ENCODE measurements at places on chromosomes 2 and 18. TPM values are rescaled to one million over a fixed set of nuclear protein-coding genes. Genes with fewer than 3 reads are reported as not detected.

Gene HNMT
- total RNA-seq, result not detected

DNA sequence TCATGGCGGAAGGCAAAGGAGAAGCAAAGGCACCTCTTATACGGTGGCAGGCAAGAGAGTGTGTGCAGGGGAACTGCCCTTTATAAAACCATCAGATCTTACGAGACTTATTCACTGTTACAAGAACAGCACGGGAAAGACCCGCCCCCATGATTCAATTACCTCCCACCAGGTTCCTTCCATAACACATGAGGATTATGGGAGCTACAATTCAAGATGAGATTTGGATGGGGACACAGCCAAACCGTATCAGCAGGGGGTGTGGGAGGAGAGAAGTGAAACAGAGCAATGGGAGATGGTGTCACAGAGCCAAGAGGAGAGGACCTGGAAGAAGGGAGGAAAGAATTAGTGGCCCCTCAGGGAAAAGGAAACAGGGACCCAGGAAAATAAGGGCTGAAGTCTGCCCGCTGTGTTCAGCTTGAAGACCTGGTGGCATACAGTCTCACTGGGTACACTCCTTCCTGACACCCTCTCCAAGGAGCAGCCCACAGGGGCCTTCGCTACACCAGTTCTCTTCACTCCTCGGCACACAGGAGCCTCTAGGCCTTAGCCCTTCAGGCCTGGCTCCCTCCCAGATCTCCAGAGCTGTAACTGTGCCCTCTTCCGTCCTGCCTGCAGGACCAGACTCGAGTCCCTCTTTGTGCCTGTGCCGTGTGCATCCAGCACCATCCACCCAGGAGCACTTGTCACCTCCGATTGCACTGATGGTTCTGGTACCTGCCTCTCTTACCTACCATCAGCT lies 262.1 kb downstream of the EIPR1 start:
- no peak overlapping the region for H3K27ac ChIP-seq
- peaks cover 21% of the 10 kb centered on the region for H3K4me1 ChIP-seq
- H3K27me3 ChIP-seq, result no peaks in the 10 kb centered on the region
- DNase-seq, result no peak

DNA sequence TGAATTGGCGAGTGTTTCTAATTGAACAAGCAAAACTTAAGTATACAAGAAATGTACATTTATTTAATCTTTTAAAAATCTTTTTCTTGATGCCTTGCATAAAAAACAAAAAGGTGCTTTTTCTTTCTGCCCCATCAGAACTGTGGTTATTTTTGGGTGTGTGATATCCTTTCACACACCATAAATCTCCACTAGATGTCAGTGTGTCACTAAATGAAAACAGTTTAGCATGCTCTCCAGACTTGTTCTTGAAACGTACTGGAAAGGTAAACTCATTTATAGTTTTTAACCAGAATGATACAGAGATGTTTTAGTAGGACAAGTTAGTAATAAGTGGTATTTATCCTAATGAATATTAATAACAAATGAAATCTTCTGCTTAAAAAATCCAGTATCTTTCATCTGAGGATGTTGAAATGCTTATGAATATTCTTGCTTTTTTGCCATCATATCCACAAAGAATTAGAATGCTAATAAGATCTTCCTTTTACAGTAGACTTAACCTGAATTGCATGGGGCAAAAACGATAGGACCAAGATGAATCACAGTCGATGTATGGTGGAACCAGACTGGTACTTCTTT lies 96.8 kb downstream of the UBE2E3 start:
- no peaks in the 10 kb centered on the region for H3K27me3 ChIP-seq
- no peak for DNase-seq
- H3K4me1 ChIP-seq, result peaks cover 31% of the 10 kb centered on the region
- H3K36me3 ChIP-seq, result no peaks in the 10 kb centered on the region
- no peak overlapping the region for H3K27ac ChIP-seq

DNA sequence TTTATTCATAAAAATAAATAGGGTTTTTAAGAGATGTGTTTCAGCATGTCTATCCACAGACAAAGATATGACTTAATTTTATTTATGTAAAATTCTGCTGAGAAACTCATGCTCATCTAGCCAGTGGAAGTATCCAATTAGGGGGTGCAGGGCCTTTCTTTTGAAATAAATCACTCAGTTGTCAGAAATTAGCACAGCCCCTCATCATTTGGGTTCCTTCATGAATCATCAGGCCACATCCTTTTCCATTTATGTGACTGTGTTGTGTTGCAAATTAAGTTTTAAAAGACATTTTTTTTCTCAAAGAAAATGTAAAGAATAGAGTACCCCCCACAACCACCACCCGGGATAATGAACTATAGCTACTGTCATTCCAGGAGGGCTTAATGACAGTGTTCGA lies 185.8 kb downstream of the NRP2 start:
- peaks cover 2% of the 10 kb centered on the region for H3K36me3 ChIP-seq
- no peak overlapping the region for H3K4me3 ChIP-seq

Gene DUSP11
- total RNA-seq, result 20.8 TPM

DNA sequence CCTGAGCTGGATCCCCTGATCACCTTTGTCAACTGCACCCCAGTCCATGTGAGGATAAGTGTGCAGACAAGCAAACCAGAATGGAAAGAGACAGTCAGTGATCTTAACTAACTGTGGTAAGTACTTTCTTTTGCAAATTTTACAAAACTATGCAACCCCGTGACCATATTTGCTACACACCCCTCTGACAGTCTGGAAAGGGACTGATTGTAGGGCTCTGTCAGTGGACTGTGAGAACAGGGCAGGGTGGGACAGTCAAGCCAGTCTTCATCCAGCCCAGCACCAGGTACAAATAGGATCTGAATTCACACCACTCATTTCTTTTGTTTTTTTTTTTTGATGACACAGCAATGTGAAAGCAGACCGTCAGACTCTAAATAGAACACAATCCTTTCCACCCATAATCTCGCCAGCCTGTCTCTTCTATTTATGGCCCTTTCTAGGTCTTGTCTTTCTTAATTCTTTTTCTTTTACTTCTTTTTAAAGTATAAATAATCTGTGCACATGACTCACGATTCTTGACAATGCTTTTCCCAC lies 165.6 kb downstream of the ARL6IP6 start:
- H3K27ac ChIP-seq, result no peak overlapping the region
- H3K27me3 ChIP-seq, result no peaks in the 10 kb centered on the region

- peaks cover 6% of the 10 kb centered on the region for H3K27me3 ChIP-seq
- DNase-seq, result no peak
- no peak overlapping the region for H3K27ac ChIP-seq
- H3K4me1 ChIP-seq, result no peaks in the 10 kb centered on the region
Observed at GRCh38 chr18:26648509-26649192, 100.3 kb upstream of the KCTD1 start.

Gene PKDCC
- total RNA-seq, result 959 TPM

Gene TEX44
- not detected for total RNA-seq

- DNase-seq, result no peak
- peaks cover 37% of the 10 kb centered on the region for H3K4me1 ChIP-seq
- no peak overlapping the region for H3K4me3 ChIP-seq
- peaks cover 1% of the 10 kb centered on the region for H3K27me3 ChIP-seq
Observed at GRCh38 chr18:47901624-47902362, 28.7 kb downstream of the SMAD2 start.

Gene HRH4
- total RNA-seq, result not detected

Gene SLC5A7
- total RNA-seq, result 0.27 TPM

- H3K4me1 ChIP-seq, result no peaks in the 10 kb centered on the region
- DNase-seq, result no peak
- peaks cover 7% of the 10 kb centered on the region for H3K36me3 ChIP-seq
- H3K4me3 ChIP-seq, result no peak overlapping the region
- H3K27me3 ChIP-seq, result peaks cover 7% of the 10 kb centered on the region
Observed at GRCh38 chr2:234422273-234422732, 74.6 kb downstream of the ARL4C start.

- peaks cover 33% of the 10 kb centered on the region for H3K36me3 ChIP-seq
- no peak overlapping the region for H3K4me3 ChIP-seq
- H3K4me1 ChIP-seq, result no peaks in the 10 kb centered on the region
- DNase-seq, result no peak
- H3K27ac ChIP-seq, result no peak overlapping the region
- H3K27me3 ChIP-seq, result peaks cover 4% of the 10 kb centered on the region
Observed at GRCh38 chr2:186771395-186771794, 77.5 kb downstream of the FAM171B start.

Gene C18orf63
- not detected for total RNA-seq

Gene DSG1
- not detected for total RNA-seq

Gene UGT1A1
- total RNA-seq, result not detected

Gene RTP5
- not detected for total RNA-seq

Gene TGFBRAP1
- total RNA-seq, result 14.9 TPM

GRCh38 chr2:221572219-221572820 lies at the start of gene EPHA4:
EPHA4 (minus strand) TSS chr2:221572304; CDS start chr2:221572248, 56 bp downstream.
- peak; percentile 90 for DNase-seq
- H3K4me1 ChIP-seq, result peaks cover 32% of the 10 kb centered on the region
- peaks cover 5% of the 10 kb centered on the region for H3K36me3 ChIP-seq
- H3K27ac ChIP-seq, result peak within 1 kb of the TSS; percentile 84
- H3K27me3 ChIP-seq, result peaks cover 10% of the 10 kb centered on the region
- peak within 1 kb of the TSS; percentile 98 for H3K4me3 ChIP-seq

DNA sequence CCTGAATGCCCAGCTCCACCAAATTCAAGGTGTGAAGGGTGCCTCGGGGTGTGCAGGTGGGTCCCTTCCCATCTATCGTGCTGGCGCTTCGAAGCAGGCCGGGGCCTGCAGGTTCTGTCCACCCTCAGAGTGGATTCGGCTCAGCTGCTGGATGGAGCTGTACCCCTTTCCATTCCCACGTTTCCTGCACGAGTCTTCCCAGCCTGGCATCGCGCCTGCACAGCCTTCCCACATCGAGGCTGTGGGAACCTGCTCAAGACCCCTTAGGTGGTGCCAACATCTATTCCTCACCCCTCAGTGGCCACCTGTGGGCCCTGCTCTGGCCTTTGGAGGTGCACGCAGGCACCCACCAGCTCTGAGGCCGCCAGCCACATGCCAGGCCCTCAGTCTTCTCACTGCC lies 65.7 kb downstream of the PDCL3 start:
- peaks cover 2% of the 10 kb centered on the region for H3K27me3 ChIP-seq
- H3K4me3 ChIP-seq, result no peak overlapping the region
- DNase-seq, result no peak
- H3K27ac ChIP-seq, result no peak overlapping the region
- H3K4me1 ChIP-seq, result no peaks in the 10 kb centered on the region

DNA sequence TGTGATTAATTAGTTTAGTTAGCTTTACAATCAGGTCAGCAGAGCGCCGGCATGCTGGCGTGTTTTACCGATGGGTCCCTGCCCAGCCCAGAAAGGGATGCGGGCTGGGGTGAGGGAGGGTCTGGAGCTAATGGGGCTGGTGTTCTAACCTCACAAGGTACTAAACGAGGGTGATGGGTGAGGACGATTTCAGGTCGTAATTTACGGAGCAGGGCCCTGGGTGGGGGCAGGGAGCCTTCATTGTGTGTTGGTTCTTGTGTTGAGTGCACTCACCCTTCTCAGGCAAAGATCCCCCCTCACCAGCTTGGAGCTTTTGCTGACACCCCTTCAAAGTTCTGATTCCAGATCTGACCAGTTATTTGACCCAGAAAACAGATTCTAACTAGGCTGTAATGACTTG lies 39.5 kb downstream of the PTGR3 start:
- H3K4me3 ChIP-seq, result no peak overlapping the region
- H3K4me1 ChIP-seq, result no peaks in the 10 kb centered on the region
- DNase-seq, result no peak

- H3K4me1 ChIP-seq, result peaks cover 11% of the 10 kb centered on the region
- DNase-seq, result peak; percentile 2
Observed at GRCh38 chr18:48641981-48642380, 103.2 kb downstream of the CTIF start.

Gene KCTD1
- total RNA-seq, result 18.8 TPM

Gene NPAS2
- total RNA-seq, result 0.54 TPM

DNA sequence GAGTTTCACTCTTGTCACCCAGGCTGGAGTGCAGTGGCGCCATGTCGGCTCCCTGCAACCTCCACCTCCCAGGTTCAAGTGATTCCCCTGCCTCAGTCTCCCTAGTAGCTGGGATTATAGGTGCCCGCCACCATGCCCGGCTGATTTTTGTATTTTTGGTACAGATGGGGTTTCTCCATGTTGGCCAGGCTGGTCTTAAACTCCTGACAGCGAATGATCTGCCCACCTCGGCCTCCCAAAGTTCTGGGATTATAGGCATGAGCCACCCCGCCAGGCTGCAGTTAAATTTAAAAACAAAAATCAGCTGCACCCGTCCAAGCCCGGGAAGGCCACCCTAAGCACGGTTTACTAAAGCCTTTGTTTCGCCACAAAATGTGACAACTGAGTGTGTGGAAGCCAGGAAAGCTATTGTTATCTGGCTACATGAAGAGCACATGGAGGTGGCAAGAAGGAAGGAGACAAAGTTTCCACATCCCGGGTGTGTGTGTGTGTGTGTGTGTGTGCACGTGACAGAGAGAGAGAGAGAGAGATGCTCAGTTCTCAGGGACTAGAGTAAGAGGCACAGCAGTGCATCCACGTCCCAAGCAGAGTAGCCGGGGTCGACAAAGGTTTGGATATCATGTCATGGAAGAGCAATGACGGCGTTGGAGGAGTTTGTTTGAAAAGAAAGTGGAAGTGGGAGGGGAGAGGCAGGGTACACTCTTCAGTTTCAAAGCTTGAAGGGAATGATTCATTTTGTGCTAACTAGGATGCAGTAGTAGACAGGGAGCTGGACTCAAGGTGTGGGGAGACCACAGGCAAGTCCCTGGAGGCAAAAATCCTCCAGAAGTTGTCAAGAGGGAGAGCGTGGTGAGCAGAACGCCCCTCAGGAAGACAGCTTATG lies 20.1 kb downstream of the INPP5D start:
- H3K36me3 ChIP-seq, result peaks cover 4% of the 10 kb centered on the region
- H3K4me1 ChIP-seq, result peaks cover 5% of the 10 kb centered on the region
- DNase-seq, result no peak
- peaks cover 3% of the 10 kb centered on the region for H3K27me3 ChIP-seq

DNA sequence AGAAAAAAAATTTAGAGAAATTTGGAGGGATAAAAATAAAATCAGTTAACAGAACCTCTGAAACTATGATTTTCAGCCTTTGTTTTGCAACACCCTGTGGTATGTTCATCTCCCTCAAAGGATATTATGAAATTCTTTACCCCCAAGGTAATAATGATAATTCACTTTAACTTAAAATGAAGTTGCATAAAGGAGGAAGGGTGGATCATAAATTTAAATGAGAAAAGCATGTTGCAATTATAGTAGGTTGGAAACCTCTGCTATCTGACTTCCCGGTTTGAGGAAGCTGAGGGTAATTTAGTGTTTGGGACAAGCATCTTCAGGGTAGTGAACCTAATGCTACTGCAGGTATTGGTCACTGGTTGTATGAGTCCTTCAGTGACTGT lies 102.9 kb downstream of the BABAM2 start:
- H3K27ac ChIP-seq, result no peak overlapping the region
- H3K27me3 ChIP-seq, result no peaks in the 10 kb centered on the region
- no peak for DNase-seq

GRCh38 chr2:216665242-216665641 lies 30.1 kb downstream of the IGFBP5 start:
- no peak for DNase-seq
- H3K4me3 ChIP-seq, result no peak overlapping the region
- peaks cover 12% of the 10 kb centered on the region for H3K27me3 ChIP-seq

- no peaks in the 10 kb centered on the region for H3K4me1 ChIP-seq
- DNase-seq, result no peak
- peaks cover 2% of the 10 kb centered on the region for H3K27me3 ChIP-seq
- H3K27ac ChIP-seq, result no peak overlapping the region
- no peak overlapping the region for H3K4me3 ChIP-seq
- H3K36me3 ChIP-seq, result no peaks in the 10 kb centered on the region
Observed at GRCh38 chr2:238938003-238938400, 90.1 kb downstream of the TWIST2 start.

Gene CCBE1
- 0.81 TPM for total RNA-seq

Gene SLC23A3
- 1.1 TPM for total RNA-seq

Gene KRTCAP3
- total RNA-seq, result 4.2 TPM
